NCI-H82 (cell line): ENCODE measurements at places on chromosomes 3 and 15.

- DNase-seq = no peak
Measured at GRCh38 chr3:138949002-138949418, 2.0 kb downstream of the FOXL2NB start.

- DNase-seq = no peak
Measured at GRCh38 chr3:180825964-180826363, 86.5 kb upstream of the FXR1 start.

- no peak for DNase-seq
Measured at GRCh38 chr3:123789760-123790159, 94.4 kb downstream of the MYLK start.

GRCh38 chr3:48112813-48113212 lies 75.4 kb downstream of the CDC25A start:
- DNase-seq = peak; percentile 32

- no peak for DNase-seq
Measured at GRCh38 chr3:126083138-126083445, 832 bp downstream of the SLC41A3 start.

DNA sequence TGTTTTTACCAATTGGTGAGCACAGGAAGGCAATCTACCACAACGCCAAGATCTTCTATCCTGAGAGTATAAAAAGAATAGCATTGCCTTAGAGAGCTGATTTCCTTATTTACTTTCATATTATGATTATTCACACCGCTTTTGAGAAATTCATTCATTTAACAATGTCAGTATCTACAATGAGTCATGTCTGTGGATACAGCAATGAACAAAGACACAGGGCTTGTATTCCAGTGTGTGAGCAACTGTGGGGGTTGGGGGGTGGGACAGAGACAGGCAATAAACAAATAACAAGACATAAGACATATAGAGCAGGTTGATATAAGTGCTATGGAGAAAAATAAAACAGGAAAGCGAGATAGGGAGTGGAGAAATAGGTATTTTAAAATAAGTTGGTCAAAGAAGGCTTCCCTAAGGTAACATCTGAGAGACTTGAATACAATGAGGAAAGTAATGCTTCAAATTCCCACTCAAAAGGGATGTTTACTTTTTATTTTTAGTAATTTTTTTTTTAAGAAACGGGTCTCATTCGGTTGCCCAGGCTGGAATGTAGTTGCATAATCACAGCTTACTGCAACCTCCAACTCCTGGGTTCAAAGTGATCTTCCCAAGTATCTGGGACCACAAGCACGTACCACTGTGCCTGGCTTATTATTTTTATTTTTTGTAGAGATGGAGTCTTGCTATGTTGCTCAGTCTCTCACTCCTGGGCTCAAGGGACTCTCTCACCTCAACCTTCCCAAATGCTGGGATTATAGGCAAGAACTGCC lies 45.7 kb downstream of the PGBD4 start:
- DNase-seq = no peak

DNA sequence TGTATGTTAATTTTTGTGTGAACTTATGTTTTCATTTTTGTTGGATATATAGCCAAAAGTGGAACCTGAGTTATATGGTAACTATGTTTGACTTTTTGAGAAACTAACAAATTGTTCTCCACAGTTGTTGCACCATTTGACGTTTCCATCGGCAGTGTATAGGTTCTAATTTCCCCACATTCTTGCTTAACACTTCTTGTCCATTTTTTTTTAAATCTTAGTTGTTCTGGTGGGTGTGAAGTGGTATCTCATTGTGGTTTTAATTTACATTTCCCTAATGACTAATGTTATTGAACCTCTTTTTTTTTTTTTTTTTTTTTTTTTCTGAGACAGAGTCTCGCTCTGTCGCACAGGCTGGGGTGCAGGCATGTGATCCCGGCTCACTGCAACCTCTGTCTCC lies 8.0 kb downstream of the NISCH start:
- DNase-seq = no peak

GRCh38 chr3:1380926-1381646 lies 288.3 kb downstream of the CNTN6 start:
- DNase-seq = no peak

GRCh38 chr3:51819709-51820406 lies 40.8 kb upstream of the IQCF6 start:
- DNase-seq = peak; percentile 54

DNA sequence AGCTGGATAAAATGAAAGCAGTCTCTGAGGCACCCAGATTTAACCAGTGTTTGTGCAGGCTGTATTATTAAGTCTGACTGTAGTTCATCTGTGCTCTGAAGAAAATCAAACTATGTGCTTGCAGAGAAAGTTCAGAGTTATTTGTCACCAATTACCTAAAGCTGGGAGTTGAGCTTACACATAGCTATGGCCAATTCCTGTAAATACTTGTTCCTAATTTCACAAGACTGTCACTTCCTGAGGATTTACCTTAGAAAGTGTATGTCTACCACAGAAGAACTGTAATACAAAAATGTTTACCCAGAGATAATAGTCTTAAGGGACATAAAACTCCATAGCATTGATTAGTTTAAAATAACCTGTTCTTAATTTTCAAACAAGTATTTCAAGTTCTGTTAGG lies 628.4 kb upstream of the TGFBR2 start:
- DNase-seq = no peak

DNA sequence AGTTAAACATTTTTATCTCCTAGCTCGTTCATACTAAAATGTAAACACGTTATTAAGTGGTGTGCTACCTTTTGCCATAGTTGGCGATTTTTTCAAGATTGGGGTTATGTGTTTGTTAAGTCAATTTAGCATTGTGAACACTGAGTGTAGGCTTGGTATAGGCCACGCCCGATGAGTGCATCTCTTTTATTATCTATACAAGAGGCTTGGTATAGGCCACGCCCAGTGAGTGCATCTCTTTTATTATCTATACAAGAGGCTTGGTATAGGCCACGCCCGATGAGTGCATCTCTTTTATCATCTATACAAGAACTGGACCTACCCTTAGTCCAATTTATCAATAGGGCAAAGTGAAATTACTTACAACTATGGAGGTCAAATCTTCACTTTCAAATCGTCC lies 70.4 kb downstream of the NIPA2 start:
- no peak for DNase-seq

GRCh38 chr3:97952872-97953271 lies 19.4 kb downstream of the RIOX2 start:
- DNase-seq = no peak

DNA sequence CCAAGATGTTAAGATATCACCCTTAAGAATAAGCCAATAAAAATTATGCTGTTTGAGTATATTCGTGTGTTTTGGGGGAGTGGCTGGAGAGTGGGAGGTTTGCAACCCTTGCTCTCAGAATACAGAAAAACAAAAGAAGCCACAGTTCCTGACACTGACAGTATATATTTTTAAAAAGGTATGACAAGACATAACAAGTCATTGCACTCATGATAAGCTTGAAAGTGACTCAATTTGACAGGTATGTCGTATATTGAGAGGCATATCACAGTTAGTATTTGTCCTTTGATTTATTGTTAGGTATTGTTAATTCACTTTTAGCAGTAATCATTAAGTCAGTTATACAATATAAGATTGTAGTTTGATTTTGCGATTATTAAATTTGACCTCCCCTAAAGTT lies 73.1 kb upstream of the TSC22D2 start:
- DNase-seq = no peak

GRCh38 chr15:62807539-62808130 lies 234.9 kb upstream of the TPM1 start:
- no peak for DNase-seq

GRCh38 chr15:34701536-34701935 lies 53.3 kb downstream of the GJD2 start:
- DNase-seq = peak; percentile 11

DNA sequence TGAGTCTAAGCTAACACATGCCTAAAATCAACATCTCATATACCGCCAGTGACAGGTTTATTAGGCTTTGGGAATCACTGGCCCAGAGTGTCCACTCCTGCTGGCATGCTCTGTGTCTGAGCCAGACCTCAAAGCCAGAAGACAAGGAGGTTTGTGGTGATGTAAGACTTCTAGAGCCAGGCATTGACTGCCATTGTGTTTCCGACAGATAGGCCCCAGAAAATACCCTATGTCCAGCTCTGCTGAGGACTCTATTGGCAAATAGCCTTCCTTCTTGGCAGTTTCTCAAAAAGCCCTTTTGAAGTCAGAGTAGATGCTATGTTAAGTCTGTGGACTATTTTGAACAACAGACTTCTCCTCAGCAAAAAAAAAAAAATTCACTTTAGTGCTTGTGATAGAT lies 181.9 kb upstream of the UBE2E1 start:
- no peak for DNase-seq

DNA sequence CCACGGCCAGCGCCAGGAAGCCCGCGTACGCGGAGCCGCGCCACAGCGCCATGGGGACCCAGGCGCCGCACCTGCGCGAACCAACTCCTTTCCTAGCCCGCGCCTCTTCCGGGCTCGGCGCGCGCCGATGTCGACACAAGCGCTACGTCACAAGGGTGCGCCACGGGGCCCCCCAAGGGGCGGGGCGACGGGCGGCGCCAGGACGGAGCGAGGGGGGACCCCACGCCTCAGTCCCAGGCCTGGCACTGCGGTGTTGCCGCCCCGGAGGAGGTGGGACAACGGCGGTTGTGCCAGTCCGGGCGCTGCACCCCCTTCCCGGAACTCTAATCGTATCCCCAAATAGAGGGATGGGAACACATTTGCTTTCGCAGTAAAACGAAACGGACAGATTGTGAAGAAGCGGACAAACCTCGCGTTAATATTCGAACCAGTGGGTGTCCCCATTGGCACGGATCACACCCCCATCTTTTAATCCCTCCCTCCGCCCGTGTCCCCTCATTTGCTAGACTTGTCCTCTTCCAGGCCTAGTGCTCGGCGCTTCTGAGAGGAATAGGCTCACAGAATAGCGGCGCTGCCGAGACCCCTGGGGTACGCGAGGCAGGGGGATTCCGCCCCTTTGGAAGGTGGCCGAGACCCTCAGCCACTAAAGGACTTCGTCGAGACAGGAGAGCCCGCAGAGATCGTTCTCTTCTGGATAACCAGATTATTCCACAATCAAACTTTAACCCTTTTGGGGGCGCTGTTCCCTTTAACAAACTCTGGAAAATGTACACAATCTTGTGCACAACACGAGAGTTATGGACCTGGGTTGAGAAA lies at the start of gene ADPGK:
Gene ADPGK, minus strand, starts transcription at position 119 of the 816 bp plus-strand sequence. Its CDS starts 67 bp downstream, at position 52.
- peak; percentile 92 for DNase-seq

DNA sequence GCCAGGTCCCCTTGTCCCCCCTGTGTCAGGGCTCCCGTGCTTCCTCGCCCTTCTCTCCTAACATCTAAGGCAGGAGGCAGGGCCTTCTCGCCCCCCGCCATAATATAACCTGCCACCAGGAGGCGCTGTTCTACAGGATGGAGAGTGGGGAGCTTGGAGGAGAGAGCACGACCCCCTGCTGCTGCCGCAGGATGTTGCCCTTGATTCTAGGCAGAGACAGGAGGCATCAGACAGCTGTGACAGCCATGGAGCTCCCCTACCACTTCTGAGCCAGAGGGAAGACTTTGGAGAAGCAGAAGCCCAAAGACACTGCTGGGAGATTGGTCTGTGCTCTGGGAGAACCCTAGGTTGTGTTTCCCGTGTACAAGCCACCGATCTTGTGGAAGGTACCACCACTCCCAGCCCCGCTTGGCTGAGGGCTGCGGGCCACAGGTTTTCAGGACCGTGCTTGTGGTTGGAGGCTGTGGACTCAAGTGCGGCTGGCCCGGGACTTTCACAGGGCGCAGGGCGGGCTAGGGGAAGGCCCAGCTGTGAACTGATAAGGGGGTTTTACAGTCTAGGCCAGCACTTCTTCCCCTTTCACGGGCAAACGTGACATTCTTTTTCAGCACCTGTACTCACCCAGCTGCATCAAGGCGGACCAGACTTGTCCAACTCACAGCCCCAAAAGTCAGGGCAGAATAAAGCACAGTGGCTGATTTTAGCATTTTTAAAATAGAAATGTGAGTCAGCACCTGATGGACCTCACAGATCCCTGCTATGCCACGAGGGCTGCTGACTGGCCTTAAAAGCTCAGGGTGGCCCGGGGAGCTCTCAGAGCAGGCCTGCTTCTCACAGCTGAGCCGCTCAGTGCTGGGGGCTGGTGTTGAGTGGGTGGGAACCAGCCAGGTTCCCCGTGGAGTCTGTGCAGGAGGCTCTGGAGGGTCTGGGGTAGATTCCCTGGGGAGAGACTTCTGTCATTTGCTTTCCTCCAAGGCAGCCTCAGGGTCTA lies 2.6 kb upstream of the TIGIT start:
- peak; percentile 92 for DNase-seq

- no peak for DNase-seq
Measured at GRCh38 chr15:70523192-70523591, 240.2 kb downstream of the UACA start.

- DNase-seq = peak; percentile 84
Measured at GRCh38 chr3:161560008-161560637, 63.5 kb downstream of the OTOL1 start.

DNA sequence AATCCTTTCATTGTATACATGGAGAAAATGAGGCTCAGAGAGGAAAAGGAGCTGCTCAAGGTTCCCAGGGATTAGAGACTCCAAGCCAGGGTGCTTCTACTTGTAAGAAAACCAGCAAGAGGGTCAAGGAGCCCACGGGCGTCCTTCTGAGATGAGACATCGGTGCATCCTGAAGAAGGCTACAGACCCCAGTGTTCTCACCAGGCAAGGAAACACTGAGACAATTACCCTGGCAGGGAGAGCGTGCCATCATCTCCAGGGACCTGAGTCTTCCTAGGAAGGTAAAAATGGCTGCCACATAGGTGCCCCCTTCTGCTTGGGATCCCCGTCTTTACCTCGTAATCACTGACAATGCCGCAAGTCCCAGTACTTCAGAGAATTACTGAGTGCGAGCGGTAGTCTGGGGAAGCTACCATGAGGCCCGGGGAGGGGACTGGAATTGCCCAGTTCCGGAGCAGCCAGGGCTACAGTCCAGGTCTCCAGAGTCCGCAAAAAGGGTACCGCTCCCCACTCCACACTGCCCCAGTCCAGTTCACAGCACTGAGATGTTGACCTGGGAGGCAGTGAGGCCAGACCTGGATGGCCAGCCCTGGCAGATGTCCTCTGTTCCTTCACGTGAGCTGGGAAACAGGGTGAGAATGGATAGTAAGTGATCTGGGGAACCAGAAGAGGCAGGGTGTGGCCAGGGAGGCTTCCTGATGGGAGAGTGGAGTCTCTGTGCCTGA lies 164.7 kb upstream of the SMAD3 start:
- DNase-seq = no peak

DNA sequence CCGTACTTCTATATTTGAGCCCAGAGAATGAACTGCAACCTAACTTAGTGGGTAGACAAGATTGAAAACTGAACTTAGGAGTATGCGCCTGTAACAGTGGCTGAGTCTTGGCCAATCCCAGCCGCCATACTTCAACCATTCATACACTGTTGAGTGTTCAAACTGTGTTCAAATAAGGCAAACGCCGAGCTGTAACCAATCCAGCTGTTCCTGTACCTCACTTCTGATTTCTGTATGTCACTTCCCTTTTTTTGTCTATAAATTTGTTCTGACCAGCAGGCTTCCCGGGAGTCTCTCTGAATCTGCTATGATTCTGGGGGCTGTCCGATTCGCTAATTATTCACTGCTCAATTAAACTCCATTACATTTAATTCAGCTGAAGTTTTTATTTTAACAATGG lies 58.6 kb upstream of the TPM1 start:
- DNase-seq = no peak

- DNase-seq = peak; percentile 28
Measured at GRCh38 chr15:92400980-92401787, 7.5 kb downstream of the ST8SIA2 start.

- DNase-seq = no peak
Measured at GRCh38 chr3:170232266-170232665, 10.0 kb downstream of the PRKCI start.

GRCh38 chr3:172464306-172464705 lies 16.1 kb upstream of the GHSR start:
- peak; percentile 84 for DNase-seq
